GM23248 (cell line): ENCODE measurements at places on chromosomes 2 and 18. TPM values are rescaled to one million over a fixed set of nuclear protein-coding genes. Genes with fewer than 3 reads are reported as not detected.

LYG2 gene
- not detected in 2 replicates for total RNA-seq

VSNL1 gene
- 1.8 TPM in 1 of 2 replicates, not detected in the other for total RNA-seq

CCDC148 gene
- total RNA-seq = 0.13 and 0.86 TPM in 2 replicates

DNA sequence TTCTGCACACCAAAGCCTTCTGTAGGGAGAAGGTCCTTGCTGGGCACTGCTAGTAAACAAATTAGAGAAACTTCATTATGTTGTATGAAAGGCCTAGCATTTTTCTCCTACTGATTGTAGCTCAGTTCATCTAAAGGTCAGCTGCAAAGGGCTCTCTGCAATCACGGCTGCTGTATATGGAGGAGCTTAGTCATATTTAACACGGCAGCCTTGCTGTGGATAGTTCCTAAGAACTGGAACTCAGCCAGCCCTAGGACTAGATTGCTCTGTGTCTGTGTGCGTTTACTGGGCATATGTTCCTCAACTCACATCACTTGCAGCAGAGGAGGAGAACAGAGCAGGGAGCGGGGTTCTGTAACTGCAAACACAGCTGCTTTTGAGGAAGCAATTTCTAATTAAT is 1103.9 kb upstream of the KLHL29 start:
- no peaks in the 10 kb centered on the region for H3K4me1 ChIP-seq
- no peak overlapping the region for H3K27ac ChIP-seq
- no peak overlapping the region for H3K4me3 ChIP-seq
- H3K36me3 ChIP-seq = no peaks in the 10 kb centered on the region
- DNase-seq = peak; percentile 3

DNA sequence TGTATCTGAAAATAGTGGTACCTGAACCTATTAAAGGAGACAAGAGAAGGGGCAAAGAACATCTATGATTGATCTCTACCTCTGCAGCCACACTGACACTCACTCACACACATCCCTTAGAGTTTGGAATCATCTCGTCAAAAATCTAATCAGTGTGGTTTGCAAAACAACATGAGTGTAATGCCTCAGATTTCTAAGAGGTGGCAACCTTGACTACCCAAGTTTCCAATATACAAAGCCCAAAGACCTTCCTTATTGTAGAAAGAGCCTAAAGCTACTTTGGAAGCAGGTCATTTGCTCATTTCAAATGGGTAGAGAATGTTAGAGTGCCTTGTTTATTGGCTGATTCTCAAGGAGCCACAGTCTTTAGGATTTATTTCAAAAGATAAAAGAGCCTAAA is 444.9 kb downstream of the ARHGAP15 start:
- no peaks in the 10 kb centered on the region for H3K36me3 ChIP-seq
- DNase-seq = peak; percentile 26
- H3K27ac ChIP-seq = no peak overlapping the region
- no peaks in the 10 kb centered on the region; the same call in 1 of the 2 replicates for H3K27me3 ChIP-seq
- H3K4me3 ChIP-seq = no peak overlapping the region

DNA sequence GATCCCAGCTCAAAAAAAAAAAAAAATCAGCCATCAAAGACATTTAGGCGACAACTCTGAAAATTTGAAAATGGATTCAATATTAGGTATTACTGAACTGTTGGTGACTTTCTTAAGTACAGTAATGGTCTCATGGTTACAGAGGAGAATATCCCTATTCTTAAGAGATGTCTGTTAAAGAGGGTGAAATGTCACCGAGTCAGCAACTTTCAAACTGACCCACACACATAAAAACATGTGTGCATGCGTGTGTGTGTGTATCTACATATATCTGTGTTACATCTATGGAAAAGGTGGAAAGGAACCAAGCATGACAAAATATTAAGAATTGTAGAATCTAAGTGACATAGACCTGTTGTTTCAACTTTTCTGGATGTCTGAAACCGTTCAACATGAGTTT is 41.6 kb upstream of the GLI2 start:
- H3K27me3 ChIP-seq = no peaks in the 10 kb centered on the region
- DNase-seq = no peak
- no peaks in the 10 kb centered on the region for H3K36me3 ChIP-seq
- H3K4me3 ChIP-seq = no peak overlapping the region
- peaks cover 8% of the 10 kb centered on the region for H3K4me1 ChIP-seq
